HCT116 (cell line): ENCODE measurements at places on chromosomes 6 and 20. TPM values are rescaled to one million over a fixed set of nuclear protein-coding genes. Genes with fewer than 3 reads are reported as not detected.

DNA sequence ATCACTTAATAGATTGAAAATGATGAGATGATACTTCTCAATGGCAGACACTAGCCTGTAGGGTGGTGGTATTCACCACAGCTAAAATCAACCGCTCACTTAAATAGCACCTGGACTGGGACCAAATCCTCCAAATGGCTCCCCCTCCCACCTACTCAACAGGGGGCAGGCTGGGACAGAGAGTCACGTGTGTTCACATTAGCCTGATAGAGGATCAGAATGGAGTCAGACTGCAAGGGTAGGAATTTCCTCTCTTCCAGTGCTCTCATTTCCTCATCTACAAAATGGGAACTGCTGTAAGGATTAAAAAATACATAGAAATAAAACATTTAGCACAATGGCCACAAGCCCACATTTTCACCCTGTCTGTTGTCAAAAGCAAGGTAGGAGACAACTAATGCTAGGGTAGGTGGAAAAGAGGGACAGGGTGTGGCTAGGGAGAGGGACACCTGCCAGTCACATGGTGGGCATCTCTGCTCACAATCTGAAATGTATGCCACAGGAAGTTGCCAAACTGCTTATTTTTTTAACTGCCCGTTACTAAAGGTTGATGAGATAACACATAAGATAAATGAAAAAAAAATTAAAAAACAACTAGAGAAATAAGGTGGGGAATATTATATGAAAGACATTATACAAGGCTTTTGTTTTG lies 55.3 kb downstream of the BACH2 start:
- H3K27ac ChIP-seq = no peak overlapping the region
- DNase-seq = no peak
- no peak overlapping the region for H3K4me3 ChIP-seq
- H3K27me3 ChIP-seq = no peaks in the 10 kb centered on the region
- peaks cover 15% of the 10 kb centered on the region for H3K4me1 ChIP-seq

DNA sequence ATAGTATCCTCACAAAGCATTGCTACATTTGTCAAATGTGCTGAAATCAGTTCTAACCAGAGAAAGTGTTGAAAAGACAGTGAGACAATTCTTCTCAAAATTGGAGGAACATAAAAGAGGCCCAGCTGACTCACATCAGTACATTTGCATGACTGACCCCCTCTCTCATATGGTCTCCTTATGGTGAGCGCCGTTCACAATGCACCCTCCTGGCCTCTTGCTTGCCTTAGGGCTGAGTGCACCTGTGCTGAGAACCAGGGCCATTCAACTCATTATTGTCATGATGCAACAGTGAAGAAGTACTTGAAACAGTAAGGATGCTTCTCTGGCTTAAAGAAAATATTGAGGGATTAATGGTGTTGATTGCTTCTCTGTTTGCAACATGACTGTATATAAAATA lies 375.2 kb upstream of the AGPAT4 start:
- no peaks in the 10 kb centered on the region for H3K36me3 ChIP-seq
- H3K4me3 ChIP-seq = no peak overlapping the region
- H3K27ac ChIP-seq = no peak overlapping the region
- H3K27me3 ChIP-seq = no peaks in the 10 kb centered on the region
- no peak for DNase-seq

GRCh38 chr6:11251553-11252360 lies 19.3 kb upstream of the NEDD9 start:
- no peak overlapping the region for H3K4me3 ChIP-seq
- no peak overlapping the region for H3K27ac ChIP-seq
- peaks cover 8% of the 10 kb centered on the region for H3K4me1 ChIP-seq
- no peaks in the 10 kb centered on the region for H3K27me3 ChIP-seq

DNA sequence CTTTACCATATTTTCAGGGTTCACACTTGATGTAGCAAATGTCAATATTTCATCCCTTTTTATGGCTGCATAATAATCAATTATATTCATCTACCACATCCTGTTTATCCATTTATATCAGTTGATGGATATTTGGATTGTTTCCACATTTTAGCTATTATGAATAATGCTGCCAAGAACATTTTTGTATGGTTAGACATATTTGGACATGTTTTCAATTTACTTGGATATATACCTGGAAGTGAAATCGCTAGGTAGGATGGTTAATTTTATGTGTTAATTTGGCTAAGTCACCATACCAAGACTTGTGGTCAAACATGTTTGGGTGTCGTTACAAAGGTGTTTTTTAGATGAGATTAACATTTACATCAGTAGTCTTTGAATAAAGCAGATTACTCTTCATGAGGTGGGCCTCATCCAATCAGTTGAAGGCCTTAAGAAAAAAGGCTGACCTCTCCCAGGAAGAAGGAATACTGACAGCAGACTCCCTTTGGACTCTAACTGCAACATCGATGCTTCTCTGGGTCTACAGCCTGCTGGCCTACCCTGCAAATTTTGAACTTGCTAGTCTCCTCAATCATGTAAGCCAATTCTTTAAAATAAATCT lies 196.5 kb downstream of the BACH2 start:
- H3K27me3 ChIP-seq = no peaks in the 10 kb centered on the region
- no peak overlapping the region for H3K4me3 ChIP-seq
- no peak overlapping the region for H3K27ac ChIP-seq

DNA sequence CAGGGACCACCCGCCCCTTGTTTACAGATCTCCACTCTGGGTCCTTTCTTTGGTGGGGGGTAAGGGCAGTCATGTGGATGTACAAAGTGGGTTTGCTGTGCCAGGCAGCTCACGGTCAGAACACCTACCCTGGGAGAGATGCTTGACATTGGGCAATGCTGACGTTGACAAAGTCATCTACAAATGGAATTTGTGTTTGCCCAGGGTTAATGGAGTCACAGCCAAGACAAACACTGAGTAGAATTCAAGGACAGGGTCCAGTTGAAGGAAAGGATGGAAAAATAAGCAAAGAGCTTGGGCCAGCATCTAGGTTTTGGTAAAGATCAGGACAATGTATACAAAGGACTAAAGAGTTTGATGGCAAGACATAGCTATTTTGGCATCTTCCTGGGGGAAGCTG lies 54.7 kb downstream of the MOCS1 start:
- H3K4me3 ChIP-seq = no peak overlapping the region
- H3K27me3 ChIP-seq = peaks cover 23% of the 10 kb centered on the region
- no peak overlapping the region for H3K27ac ChIP-seq
- DNase-seq = no peak
- no peaks in the 10 kb centered on the region for H3K4me1 ChIP-seq
- H3K36me3 ChIP-seq = no peaks in the 10 kb centered on the region

GRCh38 chr6:44569931-44570385 lies 182.5 kb downstream of the CDC5L start:
- H3K36me3 ChIP-seq = no peaks in the 10 kb centered on the region
- DNase-seq = no peak
- H3K4me1 ChIP-seq = no peaks in the 10 kb centered on the region
- no peaks in the 10 kb centered on the region for H3K27me3 ChIP-seq
- no peak overlapping the region for H3K4me3 ChIP-seq

GRCh38 chr6:73329201-73329600 lies 24.9 kb downstream of the DPPA5 start:
- H3K36me3 ChIP-seq = no peaks in the 10 kb centered on the region
- no peak overlapping the region for H3K27ac ChIP-seq
- no peak for DNase-seq
- H3K27me3 ChIP-seq = no peaks in the 10 kb centered on the region
- H3K4me1 ChIP-seq = no peaks in the 10 kb centered on the region
- no peak overlapping the region for H3K4me3 ChIP-seq

DNA sequence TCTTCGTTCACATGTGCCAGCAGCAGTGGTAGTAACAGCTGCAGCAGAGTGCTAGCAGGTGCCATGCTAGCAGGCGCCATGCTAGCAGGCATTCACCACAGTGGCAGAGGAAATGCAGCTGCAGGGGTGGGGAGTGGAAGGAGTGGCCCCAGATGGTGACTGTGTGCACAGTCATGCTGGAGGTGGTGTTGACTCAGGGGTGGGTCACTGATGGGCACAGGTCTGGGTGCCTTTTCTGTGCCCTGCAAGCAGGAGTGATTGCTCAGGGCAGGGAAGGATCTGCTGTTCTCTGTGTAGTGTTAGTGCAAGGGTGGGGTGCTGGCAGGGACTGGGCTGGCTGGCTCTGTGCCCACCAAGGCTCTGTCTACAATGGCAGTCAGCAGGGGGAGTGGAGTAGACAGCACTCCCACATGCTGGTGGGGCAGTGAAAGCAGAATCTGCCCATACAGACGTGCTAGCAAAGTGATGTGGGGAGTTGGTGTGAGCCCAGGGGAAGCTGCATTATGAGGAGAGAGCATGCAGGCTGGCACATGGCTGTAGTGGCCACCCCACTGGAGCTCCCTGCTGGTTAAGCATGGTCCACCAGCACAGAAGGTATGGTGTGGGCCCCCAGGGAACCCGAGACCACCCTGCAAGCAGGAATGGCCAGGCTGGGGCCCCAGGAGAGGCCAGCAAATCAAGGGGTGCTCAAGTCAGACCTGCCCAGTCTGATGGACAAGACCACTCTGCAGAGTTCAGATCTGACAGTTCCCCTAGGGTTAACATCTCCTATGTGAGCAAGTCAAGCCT lies 11.4 kb upstream of the TSPYL4 start:
- H3K36me3 ChIP-seq = no peaks in the 10 kb centered on the region
- peaks cover 10% of the 10 kb centered on the region for H3K4me1 ChIP-seq

DNA sequence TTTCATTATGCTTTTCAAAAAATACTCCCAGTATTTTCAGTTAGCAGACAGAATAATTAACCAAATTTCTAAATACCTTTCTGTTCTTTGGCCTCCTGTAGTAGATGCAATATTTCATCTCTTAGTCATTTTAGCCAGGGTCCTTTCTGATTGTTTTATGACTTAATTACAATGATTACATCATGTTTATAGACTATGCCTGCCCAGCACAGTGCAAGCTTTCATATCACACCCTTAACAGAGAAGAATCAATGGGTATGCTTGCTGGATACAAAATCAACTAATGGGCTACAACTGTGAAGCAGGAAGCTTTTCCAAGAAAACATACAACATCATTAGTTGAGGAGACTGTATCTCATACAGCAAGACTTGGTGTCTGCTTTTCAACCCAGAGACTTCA lies 119.8 kb upstream of the NRSN1 start:
- no peak for DNase-seq
- H3K27ac ChIP-seq = no peak overlapping the region
- H3K27me3 ChIP-seq = no peaks in the 10 kb centered on the region
- H3K4me3 ChIP-seq = no peak overlapping the region
- no peaks in the 10 kb centered on the region for H3K4me1 ChIP-seq
- no peaks in the 10 kb centered on the region for H3K36me3 ChIP-seq

Gene TCP11
- not detected for total RNA-seq

Gene ULBP3
- total RNA-seq = 18.4 TPM

Gene FAM162B
- total RNA-seq = not detected

Gene TFAP2C
- total RNA-seq = 6.9 TPM
